IMR-90 (cell line): ENCODE measurements at places on chromosomes 7 and 10. TPM values are rescaled to one million over a fixed set of nuclear protein-coding genes. Genes with fewer than 3 reads are reported as not detected.

GRCh38 chr10:123891144-123892071 is at the start of gene CPXM2:
Gene CPXM2, minus strand, starts transcription at chr10:123891807. Its CDS starts 148 bp downstream, at chr10:123891659.
- DNase-seq, result no peak

GRCh38 chr10:132001238-132001972 is 19.7 kb upstream of the BNIP3 start:
- DNase-seq, result peak; percentile 43

DNA sequence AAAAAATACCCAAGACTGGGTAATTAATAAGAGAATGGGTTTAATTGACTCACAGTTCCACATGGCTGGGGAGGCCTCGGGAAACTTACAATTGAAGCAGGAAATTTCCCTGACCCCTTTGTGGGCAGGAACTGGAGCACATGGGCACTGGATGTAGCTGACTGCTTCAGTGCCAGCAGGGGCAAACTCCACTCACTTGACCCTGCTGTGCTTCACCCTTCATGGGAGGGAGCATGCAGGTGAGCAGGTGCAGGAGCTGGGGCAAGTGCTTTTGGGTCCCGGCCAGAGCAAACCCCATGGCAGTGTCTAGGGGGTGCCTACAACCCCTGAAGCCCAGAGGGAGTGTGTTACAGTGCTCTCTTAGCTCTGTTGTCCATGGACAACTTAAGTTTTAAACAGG is 132.6 kb downstream of the AKR1D1 start:
- DNase-seq, result no peak

DNA sequence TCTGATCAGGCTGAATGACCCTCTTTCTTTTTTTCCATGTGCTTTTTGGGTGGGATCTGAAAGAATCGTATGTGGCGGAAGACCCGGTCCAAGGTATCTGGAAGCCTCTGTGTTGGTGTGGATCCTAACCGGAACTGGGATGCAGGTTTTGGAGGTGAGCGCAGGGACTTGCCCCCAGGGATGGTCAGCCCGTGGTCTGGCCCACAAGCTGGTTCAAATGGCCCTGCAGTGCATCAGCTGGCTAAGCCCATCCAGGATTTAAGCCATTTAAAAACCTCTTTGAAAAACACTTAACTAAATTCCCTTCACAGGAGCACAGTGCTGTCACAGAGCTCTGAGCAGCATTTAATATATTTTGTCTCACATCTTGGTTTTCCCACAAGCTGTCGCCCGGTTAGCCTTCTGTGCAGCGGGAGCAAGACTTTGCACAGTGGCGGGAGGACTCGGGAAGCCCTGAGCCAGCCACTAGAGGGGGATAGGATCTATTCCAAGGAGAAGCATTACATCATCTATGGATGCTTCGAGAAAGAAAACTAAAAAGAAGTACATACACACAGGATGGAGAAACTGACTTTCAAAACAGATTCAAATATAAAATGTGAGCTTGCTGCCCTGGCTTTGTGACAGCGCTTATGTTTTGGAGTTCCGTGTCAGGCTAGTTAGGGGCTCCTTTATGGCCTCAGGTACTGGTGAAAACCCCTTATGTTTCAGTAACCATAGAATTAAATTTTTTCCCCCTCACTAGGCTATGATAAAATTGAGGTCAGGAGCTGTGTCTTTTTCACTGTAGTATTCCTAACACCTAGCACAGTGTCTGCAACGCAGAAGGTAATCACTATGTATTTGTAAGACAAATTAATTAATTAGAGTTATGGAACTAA is 11.3 kb downstream of the CPA2 start:
- DNase-seq, result peak; percentile 69

GRCh38 chr10:95756041-95756761 is at the start of gene ENTPD1:
Gene ENTPD1, plus strand, starts transcription at chr10:95756163. Its CDS starts 77 bp downstream, at chr10:95756240.
- DNase-seq, result peak; percentile 12

DNA sequence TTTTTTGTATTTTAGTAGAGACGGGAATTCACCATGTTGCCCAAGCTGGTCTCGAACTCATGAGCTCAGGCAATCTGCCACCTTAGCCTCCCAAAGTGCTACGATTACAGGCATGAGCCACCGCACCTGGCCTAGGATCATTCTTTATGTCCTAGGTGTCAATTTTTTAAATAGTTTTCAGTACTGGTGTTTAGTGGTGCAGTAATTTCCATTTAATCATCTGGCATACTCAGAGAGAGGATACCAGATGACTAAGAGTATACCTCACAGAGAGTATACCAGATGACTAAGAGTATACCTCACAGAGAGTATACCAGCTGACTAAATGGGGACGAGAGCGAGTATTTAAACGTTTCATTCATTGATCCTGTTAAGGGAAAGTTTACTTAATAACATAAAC is 37.3 kb upstream of the TMEM248 start:
- DNase-seq, result peak; percentile 77

The MYO3A gene
- not detected in 2 replicates for total RNA-seq

The LRIT1 gene
- not detected in 2 replicates for total RNA-seq

The GDF2 gene
- under 0.01 TPM in 1 of 2 replicates, not detected in the other for total RNA-seq

DNA sequence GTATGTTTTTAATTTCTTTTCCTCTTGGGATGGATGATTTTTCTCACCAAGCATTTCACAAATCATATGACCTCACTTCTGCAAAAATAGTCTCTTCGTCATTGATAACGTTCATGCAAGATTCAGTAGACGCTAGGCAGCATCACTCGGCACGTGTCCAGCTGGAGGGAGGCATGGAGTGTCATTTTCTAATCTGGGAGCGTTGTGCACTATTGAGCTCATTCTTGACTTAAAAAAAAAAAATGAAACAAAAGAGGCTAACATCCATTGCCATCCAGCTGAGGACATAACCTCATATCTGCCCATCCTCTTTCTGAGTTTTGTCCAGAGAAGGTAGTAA is 56.2 kb downstream of the COL17A1 start:
- peak; percentile 63 for DNase-seq

The PDE6C gene
- total RNA-seq, result not detected in 2 replicates

DNA sequence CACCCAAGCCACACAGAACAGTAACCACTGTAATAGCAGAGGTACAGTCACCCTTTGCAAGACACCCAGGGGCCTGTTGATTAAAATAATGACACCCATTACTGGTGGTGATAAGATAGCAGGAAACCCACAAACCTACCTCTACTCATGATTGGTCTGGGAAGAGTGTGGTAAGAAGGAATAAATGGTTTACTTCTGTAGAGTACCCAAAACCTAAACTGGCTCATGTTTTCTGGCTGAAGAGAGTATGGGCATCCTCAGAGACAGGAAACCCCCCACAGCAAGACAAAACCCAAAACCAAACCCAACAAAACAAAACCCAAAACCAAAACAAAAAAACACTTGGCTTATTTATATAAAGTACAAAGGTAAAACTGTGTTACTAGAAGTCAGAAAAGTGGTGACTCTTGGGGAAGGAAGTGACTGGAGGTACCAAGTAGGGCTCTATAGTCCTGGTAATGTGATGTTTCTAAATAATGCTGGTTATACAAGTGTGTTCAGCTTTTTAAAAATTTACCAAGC is 15.5 kb upstream of the DNAJB12 start:
- no peak for DNase-seq

- DNase-seq, result no peak
Observed at GRCh38 chr10:88873757-88874156, 6.3 kb upstream of the STAMBPL1 start.

The LDB3 gene
- 0.28 and 0.36 TPM in 2 replicates for total RNA-seq

The PNLIPRP2 gene
- not detected in 2 replicates for total RNA-seq

DNA sequence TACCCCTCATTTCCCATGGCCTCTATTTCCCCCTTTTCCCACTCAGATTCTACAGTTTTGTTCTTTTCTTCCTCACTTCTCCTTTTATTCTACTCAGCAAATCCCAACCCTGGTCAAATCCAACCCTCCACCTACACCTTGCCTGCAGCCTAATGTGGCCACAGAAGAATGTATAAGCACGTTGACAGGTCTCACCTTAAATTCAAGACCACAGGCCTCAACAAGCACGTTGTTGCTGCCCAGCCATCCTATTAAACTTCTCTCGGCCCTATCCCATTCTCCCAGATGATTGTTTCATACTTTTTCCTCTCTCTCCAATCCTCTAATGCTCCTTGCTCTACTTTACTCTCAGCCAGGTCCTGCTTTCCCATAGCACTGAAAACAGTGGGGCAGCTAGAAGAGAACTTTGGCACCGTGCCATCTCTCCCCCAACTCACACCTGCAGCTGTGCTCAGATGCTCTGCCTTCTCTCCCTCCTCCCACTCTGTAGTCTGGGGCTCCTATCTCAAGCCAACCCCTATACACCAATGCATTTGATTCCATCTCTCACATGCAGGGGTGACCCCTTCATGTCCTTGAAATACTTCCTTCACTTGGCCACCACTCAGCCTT is 6.8 kb upstream of the EIF3A start:
- no peak for DNase-seq

The NUTM2E gene
- not detected in 2 replicates for total RNA-seq

DNA sequence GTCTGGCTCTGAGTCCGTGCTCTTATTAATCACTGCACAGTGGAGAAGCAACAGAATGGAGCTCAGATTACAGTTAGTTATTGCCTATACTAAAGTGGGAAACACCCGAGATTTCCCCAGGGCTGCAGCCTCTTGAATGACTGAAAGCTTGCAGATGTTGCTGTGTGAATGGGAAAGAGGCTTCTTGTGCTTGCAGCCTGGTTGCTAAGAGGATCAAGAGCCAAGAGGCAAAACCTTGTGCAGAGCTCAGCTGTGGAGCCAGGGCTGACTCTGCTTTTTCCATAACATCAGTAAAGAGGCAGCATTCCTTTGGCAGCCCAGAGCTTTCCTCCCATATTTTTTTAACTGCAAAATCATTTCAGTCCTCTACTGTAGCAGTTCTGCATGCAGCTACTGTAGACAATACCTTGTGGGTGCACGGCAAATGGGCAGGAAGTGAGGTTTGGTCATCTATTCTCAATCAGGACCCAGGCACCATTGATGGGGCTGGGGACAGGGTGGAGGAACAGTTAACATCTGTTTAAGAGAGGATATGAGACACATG is 86.5 kb downstream of the RALA start:
- peak; percentile 91 for DNase-seq

DNA sequence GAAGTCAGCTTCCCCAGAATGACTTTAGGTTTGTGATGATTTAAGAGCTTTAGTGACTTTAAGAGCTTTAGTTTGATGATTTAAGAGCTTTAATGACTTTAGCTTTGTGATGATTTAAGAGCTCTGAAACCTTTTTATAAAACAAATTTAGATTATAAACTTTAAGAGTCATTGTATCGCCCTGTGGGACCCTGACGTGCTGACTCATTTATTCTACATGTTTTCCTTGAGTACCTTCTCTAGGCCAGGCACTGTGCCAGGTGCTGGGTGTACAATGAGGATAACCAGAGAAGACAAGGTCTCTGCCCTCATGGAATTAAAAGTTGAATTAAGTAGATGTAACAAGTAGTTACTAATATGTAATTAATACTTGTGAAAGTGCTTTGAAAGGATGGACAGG is 45.4 kb downstream of the CNNM1 start:
- DNase-seq, result no peak

DNA sequence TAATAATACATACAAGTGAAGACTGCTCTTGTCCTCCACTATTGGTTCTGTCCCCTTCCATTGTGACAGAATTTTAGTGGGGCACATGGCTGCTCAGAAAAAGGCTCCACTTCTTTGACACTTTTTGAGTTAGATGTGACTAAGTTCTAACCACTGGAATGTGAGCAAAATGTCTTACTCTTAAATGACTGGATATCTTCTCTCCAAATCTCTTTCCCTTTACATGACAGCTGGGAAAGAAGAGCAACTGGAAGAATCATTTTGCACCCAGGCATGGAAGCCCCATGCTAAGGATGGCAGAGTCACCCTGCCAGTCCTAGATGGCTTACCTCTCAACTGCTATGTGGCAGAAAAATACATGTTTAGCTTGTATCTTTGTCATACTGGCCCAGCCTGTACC is 97.7 kb downstream of the CACNA2D1 start:
- no peak for DNase-seq

The PLA2G12B gene
- total RNA-seq, result not detected in 2 replicates

DNA sequence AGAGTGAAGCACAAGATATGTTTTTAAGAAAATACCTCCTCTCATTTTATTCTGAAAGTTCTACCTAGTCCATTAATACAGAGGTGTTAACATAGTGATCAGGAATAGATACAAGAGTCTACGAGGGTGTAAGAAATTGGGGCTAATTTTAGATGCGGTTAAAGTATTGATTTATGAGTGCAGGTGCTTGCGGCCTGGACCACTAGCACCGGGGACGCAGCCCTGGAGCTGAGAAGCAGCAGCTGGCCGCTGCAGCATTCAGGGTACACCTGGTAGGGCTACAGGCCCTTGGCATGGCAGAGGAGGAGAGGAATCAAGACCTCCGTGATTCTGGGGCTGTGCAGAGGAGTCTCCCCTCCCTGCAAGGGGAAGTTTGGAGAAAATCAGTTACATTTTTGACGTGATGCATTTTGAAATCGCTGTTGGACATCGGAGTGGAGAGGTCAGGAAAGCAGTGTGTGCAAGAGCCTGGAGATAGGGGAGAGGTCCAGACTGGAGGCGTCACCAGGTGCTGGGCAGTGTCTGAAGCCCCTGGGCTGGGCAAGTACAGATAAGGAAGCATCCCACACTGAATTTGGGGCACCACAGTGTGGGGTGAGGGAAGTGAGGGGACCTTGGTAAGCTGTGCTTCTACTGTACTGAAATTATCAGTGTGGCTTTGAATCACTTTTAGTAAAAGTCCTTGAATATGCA is 112.3 kb downstream of the VWC2 start:
- no peak for DNase-seq

GRCh38 chr10:68230268-68230667 is 1.6 kb downstream of the ATOH7 start:
- no peak for DNase-seq

GRCh38 chr7:100968031-100968430 is 1.3 kb upstream of the MUC12 start:
- no peak for DNase-seq

The CPXM2 gene
- total RNA-seq, result not detected in 2 replicates

DNA sequence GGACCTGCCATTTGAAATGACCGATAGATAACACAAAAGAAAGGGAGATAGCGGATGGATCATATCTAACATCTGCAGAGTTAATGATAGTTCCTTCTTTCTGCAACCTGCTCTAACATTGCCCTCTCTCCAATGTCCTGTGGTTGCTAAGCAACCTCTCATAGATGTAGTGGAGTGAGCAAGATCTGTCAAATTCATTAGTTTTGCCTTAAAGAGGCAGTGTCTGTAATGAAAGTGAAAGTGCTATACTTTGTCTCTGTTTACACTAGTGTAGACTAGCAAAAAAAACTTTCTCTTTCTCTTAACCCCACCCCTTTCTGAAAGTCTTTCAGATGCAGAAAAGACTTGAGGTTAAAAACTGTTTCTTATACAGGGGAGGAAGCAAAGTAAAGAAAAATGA is 1196.9 kb downstream of the SORCS3 start:
- DNase-seq, result no peak

The BPGM gene
- total RNA-seq, result 18.8 and 32.8 TPM in 2 replicates

The MSMB gene
- not detected in 2 replicates for total RNA-seq
